Activated CD4-positive, alpha-beta T cell treated with anti-CD3 and anti-CD28 coated beads, Interleukin-10, Interleukin-2, amounts not matched to agents 100 ng/mL and 50 ng/mL, durations not matched to agents 16 hours and 8 hours (primary cell): ENCODE measurements at places on chromosomes 4 and X.

GRCh38 chr4:88865046-88865445 lies 167.4 kb upstream of the NAP1L5 start:
- DNase-seq, result no peak

GRCh38 chrX:127621780-127622179 lies 430.4 kb downstream of the ACTRT1 start:
- DNase-seq, result no peak

- no peak for DNase-seq
Observed at GRCh38 chrX:107574054-107574683, 54.1 kb upstream of the PRPS1 start.

- no peak for DNase-seq
Observed at GRCh38 chr4:97185233-97185632, 958.0 kb downstream of the STPG2 start.

DNA sequence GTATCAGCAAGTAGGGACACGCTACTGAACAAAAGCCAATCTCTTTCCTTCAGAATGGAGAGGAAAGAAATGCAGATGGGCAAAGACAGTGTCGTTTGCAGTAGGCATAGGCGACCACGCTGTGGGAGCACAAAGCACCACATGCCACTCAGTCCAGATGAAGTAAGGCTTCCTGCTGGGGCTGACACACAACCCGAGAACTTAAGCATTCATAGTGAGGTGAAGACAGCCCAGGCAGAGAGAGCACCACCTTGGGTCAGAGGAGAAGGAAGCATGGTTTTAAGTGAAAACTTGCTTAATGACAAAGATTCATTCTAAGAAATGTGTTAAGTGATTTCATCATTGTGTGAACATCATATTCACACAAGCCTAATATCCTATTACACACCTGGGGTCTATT lies 238.8 kb downstream of the MGST2 start:
- DNase-seq, result peak; percentile 20

DNA sequence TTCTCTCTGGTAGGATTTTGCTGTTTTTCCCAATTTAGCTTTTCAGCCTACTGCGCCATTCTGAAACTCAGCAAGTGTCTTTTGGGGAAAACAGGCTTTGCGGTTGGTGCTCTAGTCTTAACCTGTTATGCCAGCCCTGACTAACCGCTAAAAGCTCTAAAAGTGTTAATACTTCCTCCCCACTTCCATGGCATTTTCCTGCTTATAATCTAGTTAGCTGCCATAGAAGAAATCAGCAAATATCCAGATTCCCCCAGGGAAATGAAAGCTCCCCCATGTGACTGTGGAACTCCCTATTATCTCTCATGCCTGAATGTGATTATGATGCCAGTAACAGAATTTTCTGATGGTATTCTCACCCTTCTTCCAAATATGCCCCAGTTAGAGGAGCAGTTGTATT lies 28.7 kb upstream of the GYPA start:
- no peak for DNase-seq

DNA sequence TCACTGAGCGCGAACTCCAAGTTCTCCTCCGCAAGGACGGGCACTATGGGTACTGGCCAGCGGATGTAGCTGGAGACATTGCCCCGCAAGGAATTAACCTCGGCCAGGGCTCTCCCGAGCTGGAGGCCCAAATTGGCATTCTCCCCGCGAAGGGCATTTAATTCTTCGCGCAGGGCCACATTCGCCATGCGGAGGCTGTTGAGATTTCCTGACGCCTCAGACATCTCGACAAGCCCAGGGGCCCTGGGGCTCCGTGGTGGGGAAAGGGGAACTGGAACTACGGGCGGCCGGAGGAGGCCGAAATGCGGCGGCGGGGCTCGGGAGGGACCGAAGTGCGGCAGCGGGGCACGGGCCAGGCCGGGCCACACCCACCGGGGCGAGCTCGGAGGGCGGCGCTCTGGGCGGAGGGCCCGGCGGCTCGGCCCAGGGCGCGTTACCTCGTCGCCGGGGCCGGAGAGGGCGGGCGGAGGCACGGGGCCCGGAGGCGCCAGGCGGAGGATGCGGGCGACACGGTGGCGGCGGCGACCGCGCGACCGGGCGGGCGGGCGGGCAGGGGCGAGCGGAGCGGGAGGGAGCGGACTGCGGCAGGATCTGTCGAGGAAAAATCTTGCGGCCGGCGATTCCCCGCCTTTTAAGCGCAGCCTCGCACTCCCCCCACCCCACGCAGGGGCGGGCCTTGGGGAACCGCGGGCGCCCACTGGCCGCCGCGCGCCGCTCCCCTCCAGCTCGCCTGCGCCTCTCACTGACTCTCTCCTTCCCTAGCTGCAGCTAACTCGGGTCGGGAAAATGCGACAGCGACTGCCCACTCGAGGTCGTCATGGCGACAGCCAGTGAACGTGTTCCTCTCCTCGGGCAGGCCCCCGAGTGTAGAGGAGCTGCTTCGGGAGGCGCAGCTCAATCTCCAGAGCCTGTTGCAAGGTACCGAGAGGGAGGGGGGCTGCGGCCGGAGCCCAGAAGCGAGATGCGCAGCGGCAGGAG lies at the start of gene RTL5:
Gene RTL5 (minus strand): TSS at position 599 of the 978 bp plus-strand sequence.
- no peak for DNase-seq

GRCh38 chr4:20625426-20625825 lies 74.8 kb upstream of the PACRGL start:
- DNase-seq, result no peak

- no peak for DNase-seq
Observed at GRCh38 chr4:122163767-122164166, 11.6 kb downstream of the BLTP1 start.

GRCh38 chrX:154918060-154918483 lies 31.9 kb downstream of the F8A1 start:
- DNase-seq, result peak; percentile 43

- peak; percentile 77 for DNase-seq
Observed at GRCh38 chrX:71533851-71534561, 1.1 kb downstream of the OGT start.

DNA sequence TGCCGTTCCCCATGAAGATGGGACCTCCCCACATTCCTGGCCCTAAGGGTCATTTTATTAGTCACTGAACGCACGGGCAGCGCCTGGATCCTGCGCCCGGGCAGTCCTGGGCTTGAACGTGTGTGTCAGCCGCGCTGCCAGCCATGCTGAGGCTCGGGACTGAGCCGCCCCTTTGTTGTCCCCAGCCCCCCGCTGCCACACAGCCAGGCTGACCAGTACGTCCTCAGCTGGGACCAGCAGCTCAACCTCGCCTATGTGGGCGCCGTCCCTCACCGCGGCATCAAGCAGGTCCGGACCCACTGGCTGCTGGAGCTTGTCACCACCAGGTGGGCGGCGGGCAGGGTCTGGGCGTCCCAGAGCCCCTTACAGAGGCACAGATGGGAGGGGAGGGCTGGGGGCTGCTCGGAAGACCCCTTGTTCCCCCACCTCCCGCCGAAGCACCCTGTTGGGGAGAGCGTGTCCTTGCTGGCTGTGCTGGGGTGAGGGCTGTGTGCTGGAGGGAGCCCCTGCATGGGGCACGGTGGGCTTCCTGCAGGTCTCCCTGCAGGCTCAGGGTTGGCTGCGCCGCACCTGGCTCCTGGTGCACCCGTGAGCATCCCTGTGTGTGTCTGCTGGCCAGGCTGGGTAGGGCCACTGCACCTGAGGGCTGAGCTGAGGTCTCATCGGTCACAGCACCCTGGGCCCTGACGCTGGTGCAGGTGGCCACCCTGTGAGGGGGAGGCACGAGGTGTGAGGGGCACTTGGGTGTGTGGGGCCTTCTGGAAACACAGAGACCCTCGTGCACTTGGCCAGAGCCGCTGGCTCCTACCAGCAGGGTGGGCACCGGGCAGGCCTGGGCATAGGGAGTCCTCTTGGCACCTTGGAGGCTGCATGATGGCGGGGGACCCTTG lies 1.0 kb downstream of the IDUA start:
- no peak for DNase-seq

DNA sequence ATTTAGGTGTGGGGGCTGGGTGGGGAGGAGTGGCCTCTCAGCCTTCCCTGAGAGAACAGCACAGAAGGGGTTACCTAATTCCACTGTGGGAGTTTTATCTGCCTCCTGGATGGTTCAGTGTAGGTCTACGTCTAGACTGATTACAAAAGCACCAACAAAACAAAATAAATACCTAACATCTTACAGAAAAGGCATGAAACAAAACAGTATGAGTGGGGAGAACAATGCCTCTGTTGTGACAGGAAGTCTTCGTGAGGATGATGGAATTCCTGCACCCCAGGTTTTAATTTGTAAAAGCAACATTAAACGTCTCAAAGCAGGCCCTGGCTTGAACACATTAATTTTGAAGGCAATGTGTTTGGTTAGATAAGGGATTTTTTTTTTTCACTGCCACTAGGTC lies 112.1 kb upstream of the GPC4 start:
- DNase-seq, result no peak

- no peak for DNase-seq
Observed at GRCh38 chrX:30620125-30620524, 33.1 kb upstream of the GK start.

- no peak for DNase-seq
Observed at GRCh38 chr4:184115399-184115798, 102.3 kb downstream of the ENPP6 start.

- no peak for DNase-seq
Observed at GRCh38 chr4:79923281-79923680, 149.7 kb downstream of the ANTXR2 start.

DNA sequence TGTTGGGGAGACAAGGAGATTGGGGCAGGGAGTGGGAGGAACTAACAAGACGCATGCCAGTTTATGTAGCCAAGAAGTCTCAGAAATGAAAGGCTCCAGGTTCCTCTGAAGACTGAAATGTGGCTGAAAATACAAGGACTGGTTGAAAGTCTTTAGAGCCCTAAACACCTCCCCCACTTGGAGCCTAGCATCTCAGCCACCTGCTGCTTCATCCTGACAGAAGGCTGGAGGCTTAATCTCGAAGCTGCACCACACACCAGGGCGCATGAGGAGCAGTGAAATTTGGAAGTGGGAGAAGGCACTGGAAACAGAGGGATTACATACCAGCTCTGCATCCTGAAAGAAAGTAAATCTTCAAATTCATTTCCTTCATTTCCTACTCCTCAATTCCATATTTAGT lies 160.7 kb upstream of the FTHL17 start:
- no peak for DNase-seq

GRCh38 chrX:20623448-20623847 lies 356.7 kb upstream of the RPS6KA3 start:
- peak; percentile 2 for DNase-seq

DNA sequence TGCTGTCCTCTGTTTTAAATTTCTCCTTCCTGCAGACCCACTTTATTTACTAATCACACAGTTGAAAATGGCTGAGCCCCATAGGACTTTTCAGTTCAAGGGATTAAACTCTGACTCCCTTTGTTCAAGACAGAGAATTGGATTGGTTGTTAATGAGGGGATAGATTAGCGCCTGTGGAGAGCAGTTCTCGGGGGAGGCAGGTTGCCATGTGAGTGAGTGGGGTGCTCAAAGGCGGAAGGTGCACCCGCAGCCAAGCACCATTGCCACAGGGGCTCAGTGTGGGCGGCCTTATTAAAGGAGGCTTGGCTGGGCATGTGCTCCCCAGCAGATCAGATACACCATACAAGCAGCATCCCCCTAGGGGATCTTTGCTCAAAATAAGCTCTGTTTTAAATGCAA lies 7.9 kb upstream of the CBR4 start:
- DNase-seq, result no peak

- DNase-seq, result no peak
Observed at GRCh38 chr4:123133397-123134050, 211.1 kb upstream of the NUDT6 start.

- no peak for DNase-seq
Observed at GRCh38 chrX:9160698-9161329, 126.9 kb upstream of the FAM9B start.

- peak; percentile 26 for DNase-seq
Observed at GRCh38 chr4:8607603-8608481, 15.3 kb downstream of the CPZ start.

DNA sequence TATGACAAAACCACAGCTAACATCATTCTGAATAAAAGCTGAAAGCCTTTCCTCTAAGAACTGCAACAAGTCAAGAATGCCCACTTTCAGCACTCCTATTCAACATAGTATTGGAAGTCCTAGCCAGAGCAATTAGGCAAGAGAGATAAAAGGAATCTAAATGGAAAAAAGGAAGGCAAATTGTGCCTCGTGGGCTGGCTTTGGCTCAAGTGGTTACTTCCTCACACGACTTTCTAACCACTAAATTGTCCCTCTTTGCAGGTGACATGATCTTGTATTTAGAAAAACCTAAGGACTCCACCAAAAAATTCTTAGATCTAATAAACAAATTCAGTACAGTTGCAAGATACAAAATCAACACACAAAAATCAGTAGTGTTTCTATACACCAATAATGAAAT lies 57.2 kb downstream of the SCML2 start:
- no peak for DNase-seq

- no peak for DNase-seq
Observed at GRCh38 chr4:176333076-176333475, 13.3 kb downstream of the SPCS3 start.

GRCh38 chrX:24306440-24306839 lies 7.4 kb downstream of the SUPT20HL2 start:
- DNase-seq, result no peak

DNA sequence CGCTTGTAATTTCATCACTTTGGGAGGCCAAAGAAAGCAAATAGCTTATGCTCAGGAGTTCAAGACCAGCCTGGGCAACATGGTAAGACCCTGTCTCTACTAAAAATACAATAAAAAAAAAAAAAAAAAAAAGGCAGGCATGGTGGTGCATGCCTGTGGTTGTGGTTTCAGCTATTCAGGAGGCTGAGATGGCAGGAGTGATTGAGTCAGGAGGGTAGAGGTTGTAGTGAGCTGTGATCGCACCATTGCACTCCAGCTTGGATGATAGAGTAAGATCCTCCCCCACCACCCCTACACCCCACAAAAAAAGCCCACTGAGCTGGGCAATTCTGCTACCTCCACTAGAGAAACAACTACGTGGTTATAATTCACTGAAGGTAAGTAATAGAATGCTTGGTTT lies 118.8 kb upstream of the PCDH18 start:
- DNase-seq, result no peak

DNA sequence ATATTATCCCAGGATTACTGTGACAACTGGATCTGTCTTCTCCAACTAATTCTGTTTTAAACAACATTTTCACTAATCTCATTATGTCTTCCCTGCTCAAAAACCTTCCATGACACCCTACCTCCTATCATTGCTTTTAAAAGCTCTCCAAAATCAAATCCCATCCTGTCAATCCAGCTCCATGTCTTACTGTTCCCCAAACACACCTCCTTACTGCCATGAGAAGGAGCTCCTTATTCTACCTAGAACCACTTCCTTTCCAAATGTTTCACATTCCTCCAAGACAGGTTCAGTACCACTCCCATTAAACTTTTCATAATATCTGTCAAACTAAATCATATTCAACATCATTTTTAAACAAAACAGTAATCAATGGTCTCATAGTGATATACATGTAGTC lies 66.9 kb upstream of the WDR17 start:
- DNase-seq, result no peak

- DNase-seq, result peak; percentile 28
Observed at GRCh38 chr4:78653655-78654054, 102.1 kb downstream of the ANXA3 start.

- DNase-seq, result no peak
Observed at GRCh38 chrX:129791961-129792570, 12.3 kb downstream of the SASH3 start.

- peak; percentile 84 for DNase-seq
Observed at GRCh38 chrX:49165901-49166881, 3.6 kb downstream of the MAGIX start.
